Transverse colon (tissue), 4 donors: ENCODE measurements at places on chromosomes 16 and 17.

GRCh38 chr16:69732101-69732500, 5.7 kb upstream of the NQO1 start:
- peak; percentile 24 for DNase-seq

DNA sequence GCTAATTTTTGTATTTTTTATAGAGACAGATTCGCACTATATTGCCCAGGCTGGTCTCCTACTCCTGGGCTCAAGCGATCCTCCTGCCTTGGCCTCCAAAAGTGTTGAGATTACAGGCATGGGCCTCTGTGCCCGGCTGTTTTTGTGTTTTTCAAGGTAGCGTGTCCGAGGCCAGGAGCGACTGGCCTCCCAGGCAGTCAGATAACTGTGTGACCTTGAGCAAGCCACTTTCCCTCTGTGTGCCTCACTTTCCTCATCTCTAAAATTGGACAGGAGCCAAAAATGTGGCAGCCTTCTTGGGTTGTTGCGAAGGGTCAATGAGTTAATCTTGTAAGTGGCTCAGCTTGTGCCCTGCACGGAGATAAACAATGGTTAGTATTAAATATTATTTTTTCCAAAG, 2.4 kb downstream of the ABCC1 start:
- no peak for DNase-seq

DNA sequence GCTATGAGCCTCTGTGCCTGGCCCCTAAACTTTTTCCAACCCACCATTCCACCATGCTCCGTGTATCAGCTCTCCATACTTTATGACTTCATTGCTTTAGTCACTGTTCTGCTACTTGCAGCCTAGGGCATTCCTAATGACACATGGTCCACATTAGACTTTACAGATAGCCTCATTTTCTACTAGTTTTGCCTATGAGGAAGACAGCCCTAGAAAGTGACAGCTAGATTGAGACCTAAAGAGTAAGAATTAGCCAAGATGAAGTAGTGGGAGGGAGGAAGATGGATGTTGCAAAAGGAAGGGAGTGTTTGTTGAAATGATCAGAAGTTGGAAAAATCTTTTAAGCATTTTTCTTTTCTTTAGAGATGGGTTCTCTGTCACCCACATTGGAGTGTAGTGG, 11.0 kb downstream of the C16orf54 start:
- no peak for DNase-seq

- no peak for DNase-seq
These were observed 35.5 kb upstream of the APOH start for GRCh38 chr17:66264696-66265095.

- no peak for DNase-seq
These were observed 4.5 kb downstream of the CCR7 start for GRCh38 chr17:40560592-40561293.

- no peak for DNase-seq
These were observed 54.6 kb downstream of the RBFOX3 start for GRCh38 chr17:79556271-79556670.
